ENCODE measurements at places on chromosomes 13 and 19.

DNA sequence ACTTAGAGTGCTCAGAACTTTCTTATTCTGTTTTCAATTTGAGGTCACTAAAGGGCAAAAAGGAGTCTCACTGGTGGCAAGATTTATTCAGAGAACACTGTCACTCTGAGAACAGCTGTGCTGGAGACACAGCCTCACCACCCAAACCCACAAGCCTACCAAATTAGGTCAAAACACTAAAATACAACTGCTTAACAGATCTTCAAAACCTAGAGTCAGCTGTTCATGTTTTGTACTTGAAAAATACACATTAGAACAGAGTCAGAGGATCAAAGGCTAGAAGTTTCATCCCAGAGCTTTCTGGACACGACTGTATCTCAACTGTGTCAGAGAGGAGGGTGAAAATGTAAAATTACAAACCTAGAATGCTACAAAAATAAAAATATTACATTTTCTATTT is 89.3 kb downstream of the MIPEP start:
- DNase-seq: no peak

- no peak for DNase-seq
These were observed 2.4 kb downstream of the NCAN start for GRCh38 chr19:19214159-19214490.

GRCh38 chr13:43077906-43078305 is 54.5 kb downstream of the DNAJC15 start:
- DNase-seq: no peak

- DNase-seq: no peak
These were observed 17.8 kb upstream of the ENOX1 start for GRCh38 chr13:43804461-43805070.

- no peak for DNase-seq
These were observed 60.4 kb downstream of the DLEU7 start for GRCh38 chr13:50783066-50783465.

DNA sequence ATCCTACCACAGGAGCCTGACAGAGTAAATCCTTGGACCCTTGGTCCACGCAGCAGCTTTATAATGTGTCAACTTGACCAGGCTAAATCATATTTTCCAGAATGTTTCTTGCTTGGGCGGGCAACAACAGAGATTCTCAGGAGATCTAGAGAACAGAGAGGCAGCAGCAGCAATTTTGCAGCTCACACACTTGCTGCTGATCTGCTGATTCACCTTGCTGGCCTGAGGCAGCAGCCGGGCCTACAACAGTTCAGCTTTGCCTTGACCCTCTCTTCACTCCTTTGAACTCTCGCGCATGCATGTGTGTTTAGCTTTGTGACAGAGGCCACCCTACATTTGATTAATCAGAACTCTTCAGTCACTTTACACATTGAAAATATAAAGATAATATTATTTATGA is 159.3 kb downstream of the UGGT2 start:
- no peak for DNase-seq

DNA sequence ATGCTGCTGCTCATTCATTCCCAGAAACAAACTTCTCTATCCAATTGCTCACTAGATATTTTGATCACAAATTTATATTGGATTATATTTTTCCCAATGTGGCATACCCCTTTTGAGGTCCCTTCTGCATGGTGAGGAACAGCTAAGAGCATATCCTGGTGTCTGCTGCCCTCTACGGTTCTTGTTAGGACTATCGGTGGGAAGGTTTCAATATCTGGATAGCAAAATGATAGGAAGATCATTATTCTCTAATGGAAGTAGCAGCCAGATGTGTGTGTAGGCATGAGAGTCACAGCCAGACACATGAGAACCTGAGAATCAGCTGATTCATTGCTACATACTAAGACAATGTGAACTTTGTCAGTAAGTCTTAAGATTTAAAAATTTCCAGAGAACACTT is 1422.4 kb upstream of the MIR17HG start:
- no peak for DNase-seq

GRCh38 chr13:41004875-41005693 is 14.0 kb downstream of the ELF1 start:
- no peak for DNase-seq

DNA sequence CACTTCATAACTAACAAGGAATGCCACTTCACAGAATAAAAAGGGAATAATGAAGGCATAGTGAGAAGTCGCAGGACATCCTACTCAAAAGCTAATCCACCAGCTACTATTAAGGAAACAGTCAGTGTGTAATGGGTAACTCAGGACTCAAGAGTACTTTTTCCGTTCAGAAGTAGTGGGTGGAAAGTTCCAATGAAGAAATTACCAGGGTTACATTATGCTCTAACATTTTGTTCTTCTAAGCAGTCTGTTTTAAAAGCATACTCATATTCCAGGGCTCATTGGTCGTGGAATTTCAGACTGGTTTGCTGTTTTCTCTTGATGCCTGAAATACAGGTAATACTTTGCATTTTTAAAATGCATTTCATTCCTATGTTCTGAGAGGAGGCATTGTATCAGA is 222.4 kb upstream of the IRS2 start:
- DNase-seq: no peak

DNA sequence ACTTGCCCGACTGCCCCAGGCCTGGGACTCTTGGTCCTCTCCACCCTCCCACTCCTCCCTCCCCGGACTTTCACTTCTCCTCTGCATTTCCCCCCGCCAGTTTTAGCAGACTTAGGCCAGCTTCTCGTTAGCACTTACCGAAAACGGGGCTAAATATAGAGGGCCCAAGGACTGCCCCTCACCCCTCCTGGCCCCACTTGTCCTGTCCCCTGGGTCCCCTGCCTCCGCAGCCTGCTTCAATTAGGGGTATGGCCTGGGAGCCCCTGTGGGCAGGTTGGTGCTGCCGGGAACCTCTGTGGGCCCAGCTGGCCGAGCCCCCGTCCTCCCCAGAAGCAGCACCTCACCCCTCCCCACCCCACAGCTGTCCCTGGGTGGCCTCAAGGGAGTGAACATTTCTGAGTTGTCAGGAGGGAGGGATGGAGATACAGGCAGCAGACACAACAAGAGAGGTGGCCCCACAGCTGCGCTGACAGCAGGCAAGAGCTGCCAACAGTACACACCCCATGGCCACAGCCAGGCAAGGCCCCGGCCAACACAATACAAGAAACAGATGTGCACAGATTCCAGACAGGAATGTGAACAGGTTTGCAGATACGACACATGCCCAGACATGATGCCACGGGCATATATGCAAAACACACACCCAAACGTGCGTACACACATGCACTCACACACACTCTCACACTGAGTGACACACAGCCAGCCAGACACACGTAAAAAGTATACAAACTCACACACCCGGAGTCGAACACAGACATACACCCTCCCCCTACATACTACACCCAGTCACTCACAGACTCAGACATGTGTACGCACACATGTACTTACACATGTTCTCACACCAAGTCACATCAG is 2.6 kb downstream of the POU2F2 start:
- DNase-seq: no peak

Measured in activated CD4-positive, alpha-beta T cell treated with anti-CD3 and anti-CD28 coated beads, Interleukin-2, amount 50 U/mL, for 4 hours (primary cell).